A549 treated with AZD2906 at 1 μM for 4 hours (cell line): ENCODE measurements at places on chromosomes 6 and 20. TPM values are rescaled to one million over a fixed set of nuclear protein-coding genes. Genes with fewer than 3 reads are reported as not detected.

The TMEM151B gene
- 0.08 to 0.18 TPM (median 0.13 TPM) in 5 replicates for total RNA-seq

The NR2E1 gene
- total RNA-seq, result 0.05 TPM in 2 of 5 replicates, not detected in the others

The PARD6B gene
- 3.4 to 4.4 TPM (median 3.8 TPM) in 5 replicates for total RNA-seq

The CRISP2 gene
- not detected in 5 replicates for total RNA-seq

The MLN gene
- total RNA-seq, result not detected in 5 replicates

The TBP gene
- 14.5 to 17.4 TPM (median 15.0 TPM) in 5 replicates for total RNA-seq

The OPN5 gene
- total RNA-seq, result not detected in 5 replicates

The PLCB1 gene
- total RNA-seq, result 0.33 to 0.94 TPM (median 0.57 TPM) in 5 replicates

The GLP1R gene
- total RNA-seq, result not detected in 5 replicates

The PBOV1 gene
- total RNA-seq, result not detected in 5 replicates

The ADGB gene
- total RNA-seq, result not detected in 5 replicates

The SOX4 gene
- total RNA-seq, result 7.9 to 9.8 TPM (median 9.2 TPM) in 5 replicates

The PLG gene
- total RNA-seq, result not detected in 5 replicates

The HCRTR2 gene
- not detected in 5 replicates for total RNA-seq

The UNC5CL gene
- total RNA-seq, result 0.34 to 0.78 TPM (median 0.62 TPM) in 5 replicates

The CGAS gene
- total RNA-seq, result 3.6 to 4.3 TPM (median 4.2 TPM) in 5 replicates

The NNAT gene
- not detected in 5 replicates for total RNA-seq

The PDRG1 gene
- 28.2 to 32.8 TPM (median 28.8 TPM) in 5 replicates for total RNA-seq

The OR2B6 gene
- total RNA-seq, result 0.10 TPM in 1 of 5 replicates, not detected in the others

The SMPDL3A gene
- total RNA-seq, result 3.1 to 3.7 TPM (median 3.6 TPM) in 5 replicates
